Cerebellar cortex (tissue), 1 donor: ENCODE measurements at places on chromosomes 5 and 9.

- no peak for DNase-seq
These were observed at the start of gene FBXL7 for GRCh38 chr5:15499528-15500324. TSS of gene FBXL7 (plus strand) at chr5:15500180.

DNA sequence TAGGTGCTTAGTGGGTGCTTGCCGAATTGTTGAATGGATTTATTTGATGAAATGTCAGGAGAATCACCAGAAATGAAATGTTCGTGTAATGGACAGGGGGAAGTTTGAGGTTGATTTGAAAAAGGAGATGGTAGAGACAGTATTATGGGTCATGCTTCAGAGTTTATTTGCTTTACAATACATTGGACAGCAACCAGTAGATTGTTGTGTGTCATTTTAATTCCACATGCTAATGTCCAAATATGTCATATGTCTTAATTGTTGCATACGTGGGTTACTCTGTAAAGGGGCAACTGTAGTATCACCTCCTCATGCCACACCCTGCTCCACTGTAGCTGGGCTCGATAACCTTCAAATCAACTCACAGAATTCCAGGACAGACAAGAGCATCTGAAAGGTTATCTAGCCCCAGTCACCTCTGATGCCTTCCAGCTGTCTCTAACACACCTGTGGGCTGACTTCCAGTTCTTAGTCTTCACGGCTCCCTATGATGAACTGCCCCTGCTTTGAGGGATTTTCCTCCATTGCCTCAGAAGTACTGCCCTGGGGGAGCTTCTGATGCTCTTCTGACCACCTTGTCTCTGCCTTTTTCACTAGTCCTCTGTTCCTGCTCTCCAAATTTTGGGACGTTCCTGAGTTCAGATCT, 1.7 kb downstream of the PDCD1LG2 start:
- DNase-seq, result no peak

GRCh38 chr5:73189871-73190376, 16.9 kb downstream of the TMEM174 start:
- no peak for DNase-seq

DNA sequence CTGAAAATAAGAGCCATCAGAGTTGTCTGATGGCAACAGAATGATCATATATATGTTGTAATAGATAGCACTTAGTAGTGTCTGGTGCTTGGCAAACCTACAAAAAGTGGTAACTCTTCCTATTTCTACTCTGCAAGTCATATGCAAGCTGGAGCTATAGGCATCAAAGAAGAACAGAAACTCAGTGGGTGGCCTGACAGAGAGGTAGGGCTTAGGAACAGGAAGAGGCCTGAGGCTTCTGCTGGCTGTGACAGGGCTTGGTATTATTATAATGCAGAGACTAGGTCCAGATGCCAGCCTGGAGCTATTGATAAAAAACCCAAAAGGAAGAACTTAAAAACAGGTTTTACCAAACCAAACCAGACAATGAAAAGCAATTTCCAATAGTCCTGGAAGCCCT, 4.4 kb upstream of the DIAPH1 start:
- DNase-seq, result no peak

DNA sequence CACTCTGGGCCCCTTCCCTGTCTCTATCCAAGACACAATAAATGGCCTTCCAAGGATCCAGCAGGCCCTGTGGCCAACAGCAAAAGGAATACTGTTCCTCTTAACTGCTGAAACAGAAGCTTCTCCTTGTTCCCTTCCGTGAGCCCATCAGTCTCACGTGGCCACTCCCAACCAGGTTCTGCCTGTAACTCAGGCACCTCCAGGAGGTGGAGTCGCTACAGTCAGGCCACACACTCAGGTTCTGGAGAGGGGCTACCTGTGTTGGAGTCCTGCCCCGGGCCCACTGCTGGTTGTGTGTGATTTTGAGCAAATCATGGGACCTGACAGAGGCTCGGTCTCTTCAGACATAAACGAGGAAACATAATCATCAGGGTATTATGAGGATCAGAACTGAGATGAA, 10.3 kb downstream of the FAT2 start:
- no peak for DNase-seq

GRCh38 chr9:38200431-38200830, 131.4 kb upstream of the SHB start:
- DNase-seq, result peak; percentile 27
